GDM1 (cell line): ENCODE measurements at places on chromosomes 2 and 18.

GRCh38 chr2:236875906-236876505 lies 209.7 kb upstream of the COPS8 start:
- DNase-seq, result no peak

DNA sequence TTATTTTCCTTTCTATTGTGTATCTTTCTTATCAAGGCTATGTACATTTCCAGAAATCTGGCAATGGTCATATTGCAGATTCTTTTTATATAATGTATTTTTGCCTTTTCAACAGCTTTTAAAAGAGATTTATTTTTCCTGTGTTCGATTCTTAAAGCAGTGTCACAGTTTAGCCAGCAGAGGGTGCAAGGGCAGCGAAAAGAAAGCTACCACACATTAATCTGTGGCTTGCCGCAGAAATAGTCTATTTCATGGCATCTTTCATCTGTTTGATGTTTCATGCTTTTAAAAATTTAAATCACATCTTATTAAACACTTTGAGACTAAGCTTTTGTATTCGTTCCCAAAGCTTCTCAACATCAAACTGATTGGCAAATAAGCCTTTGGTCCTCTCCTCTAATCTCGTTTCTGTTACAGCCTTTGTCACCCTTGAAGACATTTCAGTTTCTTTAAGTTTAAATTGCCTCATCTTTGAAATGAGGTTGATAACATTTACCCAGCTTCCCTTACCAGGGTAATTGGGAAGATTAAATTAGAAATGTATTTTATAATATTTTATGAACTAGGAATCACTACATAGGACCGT lies 73.3 kb downstream of the PIK3C3 start:
- DNase-seq, result no peak

DNA sequence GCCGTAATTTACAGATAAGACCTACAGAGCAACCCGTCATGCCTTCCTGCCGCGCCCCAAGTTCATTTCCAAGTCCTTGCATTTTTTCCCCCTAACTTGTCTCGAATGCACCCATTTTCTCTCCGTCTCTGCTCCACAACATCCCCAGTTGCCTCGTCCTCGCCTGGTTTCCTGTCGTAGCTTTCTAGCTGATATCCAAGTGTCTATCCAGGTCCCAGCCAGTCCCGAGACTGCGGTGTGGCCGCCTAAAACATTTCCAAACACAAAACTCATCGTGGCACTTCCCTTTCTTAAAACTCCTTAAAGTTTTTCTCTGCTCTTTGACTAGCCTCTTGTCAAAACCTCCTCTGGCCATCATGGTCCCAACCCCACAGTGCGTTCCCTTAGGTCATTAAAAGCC lies 1.2 kb upstream of the BARD1 start:
- DNase-seq, result no peak

DNA sequence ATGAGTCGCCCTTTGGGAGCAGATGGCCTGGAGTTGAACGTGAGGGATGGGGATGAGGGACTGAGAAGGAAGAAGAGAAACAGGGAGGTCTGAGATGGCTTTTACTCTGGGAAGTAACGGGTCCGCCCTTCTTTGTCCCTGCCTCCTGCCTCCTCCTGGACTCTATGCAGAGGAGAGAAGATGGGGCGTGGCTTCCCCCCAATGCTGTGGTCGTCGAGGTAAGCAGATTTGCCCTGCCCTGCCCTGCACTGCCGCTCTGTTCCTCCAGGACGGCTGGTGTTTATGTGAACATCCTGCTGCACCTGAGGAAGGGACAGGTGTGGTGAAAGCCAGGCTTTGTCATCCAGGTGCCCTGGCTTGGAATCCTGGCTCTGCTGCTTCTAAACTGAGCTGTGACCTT lies 13.5 kb upstream of the NTSR2 start:
- DNase-seq, result no peak
